ENCODE measurements at places on chromosomes 1 and 21. TPM values are rescaled to one million over a fixed set of nuclear protein-coding genes. Genes with fewer than 3 reads are reported as not detected.

- DNase-seq = no peak
These were observed 1652.0 kb downstream of the NCAM2 start for GRCh38 chr21:22650226-22650625.

GRCh38 chr1:153774780-153775457, at the start of gene SLC27A3:
Gene SLC27A3, plus strand, starts transcription at chr1:153775407. Its CDS starts 91 bp downstream, at chr1:153775498.
- DNase-seq = no peak

GRCh38 chr1:84912726-84913554, 19.9 kb upstream of the LPAR3 start:
- DNase-seq = no peak

- no peak for DNase-seq
These were observed 189.0 kb downstream of the URB2 start for GRCh38 chr1:229815076-229815475.

GRCh38 chr1:41348394-41348793, 12.8 kb upstream of the FOXO6 start:
- DNase-seq = no peak

- no peak for DNase-seq
These were observed 60.2 kb downstream of the DMRTB1 start for GRCh38 chr1:53519421-53519820.

CLCN6 gene
- total RNA-seq = 23.6 TPM

SLAMF9 gene
- not detected for total RNA-seq

OR14A2 gene
- total RNA-seq = not detected

Measured in Panc1 (cell line).